ENCODE measurements at places on chromosomes 11 and 22. TPM values are rescaled to one million over a fixed set of nuclear protein-coding genes. Genes with fewer than 3 reads are reported as not detected.

The SYT9 gene
- not detected for total RNA-seq

The OR5D16 gene
- not detected for total RNA-seq

The PANX3 gene
- not detected for total RNA-seq

The SLC25A18 gene
- not detected for total RNA-seq

The ZP1 gene
- total RNA-seq = 0.18 TPM

The CALCA gene
- total RNA-seq = not detected

The RIC3 gene
- total RNA-seq = 3.4 TPM

The IGF2 gene
- total RNA-seq = 0.76 TPM

The SAA1 gene
- total RNA-seq = not detected

The OTOG gene
- total RNA-seq = not detected

The SCGB1C1 gene
- total RNA-seq = not detected

The OR4D5 gene
- total RNA-seq = not detected

The RTN4R gene
- 2.3 TPM for total RNA-seq

GRCh38 chr22:28002863-28003565, 84.0 kb upstream of the PITPNB start:
- no peak for DNase-seq

GRCh38 chr11:124610295-124610694, 933 bp upstream of the PANX3 start:
- no peak for DNase-seq

GRCh38 chr22:23787600-23787896, 782 bp downstream of the SMARCB1 start:
- no peak for DNase-seq

GRCh38 chr11:129234978-129235377, 42.9 kb upstream of the ARHGAP32 start:
- no peak for DNase-seq

GRCh38 chr11:62542750-62543567, 3.6 kb downstream of the AHNAK start:
- peak; percentile 80 for DNase-seq

GRCh38 chr11:128532572-128533091, 54.7 kb downstream of the ETS1 start:
- no peak for DNase-seq

- peak; percentile 80 for DNase-seq
Observed at GRCh38 chr11:126284829-126285228, 1.9 kb downstream of the TIRAP start.

DNA sequence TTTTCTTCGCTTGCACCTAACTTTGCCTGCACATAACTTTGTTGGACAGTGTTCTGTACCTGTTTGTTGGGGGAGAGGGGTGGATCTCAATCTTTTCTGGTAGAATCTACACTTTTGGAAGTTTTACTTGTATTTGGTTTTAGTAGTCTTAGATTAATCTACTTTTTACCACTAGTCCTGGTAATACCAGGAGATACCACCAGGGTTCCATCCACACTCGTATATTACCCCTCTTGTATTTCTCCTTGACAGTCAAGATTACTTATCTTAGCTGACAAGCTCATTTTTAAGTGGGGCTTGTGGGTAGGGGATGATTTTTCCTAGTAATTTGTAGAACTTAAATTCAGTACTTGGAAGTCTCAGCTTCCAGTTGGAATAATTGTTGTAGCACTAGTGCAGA, 37.3 kb upstream of the TECTA start:
- DNase-seq = no peak

- DNase-seq = no peak
Observed at GRCh38 chr22:22936915-22937656, 49.5 kb downstream of the IGLL5 start.

DNA sequence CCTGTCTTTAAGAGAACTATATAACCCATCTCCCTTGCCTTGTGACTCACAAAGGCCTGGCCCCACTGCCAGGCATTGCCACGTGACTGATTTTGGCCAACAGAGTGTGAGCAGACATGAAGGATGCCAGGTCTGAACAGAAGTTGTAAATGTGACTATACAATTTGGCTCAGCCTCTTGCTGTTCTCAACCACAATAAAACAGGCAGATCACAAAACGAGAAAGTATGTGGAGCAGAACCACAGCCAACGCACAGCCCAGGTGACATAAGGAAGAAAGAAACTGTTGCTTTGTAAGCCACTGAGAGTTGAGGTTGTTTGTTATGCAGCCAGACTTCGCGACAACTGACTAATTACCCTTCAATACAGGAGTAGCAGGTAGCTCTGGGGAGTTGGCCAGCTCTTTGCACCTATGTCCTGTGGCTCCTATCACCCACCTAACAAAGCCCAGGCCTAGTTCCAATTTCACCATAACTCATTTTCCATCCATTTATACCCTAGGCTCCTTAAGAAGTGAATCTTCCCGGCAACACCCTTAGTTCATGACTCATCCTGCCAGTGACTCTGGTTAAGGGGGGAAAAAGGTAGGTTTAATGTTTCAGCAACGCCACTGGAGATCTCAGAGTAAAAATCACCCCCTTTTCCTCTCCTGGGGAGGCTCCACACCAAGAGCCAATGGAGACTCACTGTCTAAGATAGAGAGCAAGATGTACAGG, 53.7 kb downstream of the GALNT18 start:
- no peak for DNase-seq

DNA sequence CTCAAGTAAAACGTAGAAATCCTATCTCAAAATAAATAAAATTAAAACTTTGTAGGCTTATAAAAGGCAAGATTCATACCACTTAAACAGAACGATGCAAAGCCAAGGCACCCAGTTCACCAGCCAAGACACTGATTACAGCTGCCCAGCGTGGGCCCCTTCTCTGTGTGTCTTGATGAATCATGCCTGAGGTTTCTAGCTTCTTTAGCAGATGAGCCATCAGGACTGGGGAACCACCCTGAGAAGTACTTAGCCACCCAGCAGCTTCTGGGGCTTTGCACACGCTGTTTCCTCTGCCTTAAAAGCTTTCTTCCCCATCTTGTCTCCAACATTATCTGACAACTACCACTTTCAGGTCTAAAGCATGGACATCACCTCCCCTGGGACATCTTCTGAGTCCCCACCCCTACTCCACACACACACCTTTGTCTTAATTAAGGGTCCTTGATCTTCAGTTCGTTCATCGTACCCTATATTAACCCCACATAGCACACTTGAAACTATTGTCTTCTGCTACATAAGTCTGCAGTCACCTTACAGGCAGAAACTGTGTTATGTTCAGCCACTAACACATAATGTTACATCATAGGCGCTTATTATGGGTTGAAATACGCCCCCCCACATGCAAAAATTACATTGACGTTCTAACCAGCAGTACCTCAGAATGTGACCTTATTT, 8.7 kb upstream of the LAYN start:
- DNase-seq = peak; percentile 58

GRCh38 chr11:20203831-20204230, 43.6 kb upstream of the DBX1 start:
- DNase-seq = no peak

DNA sequence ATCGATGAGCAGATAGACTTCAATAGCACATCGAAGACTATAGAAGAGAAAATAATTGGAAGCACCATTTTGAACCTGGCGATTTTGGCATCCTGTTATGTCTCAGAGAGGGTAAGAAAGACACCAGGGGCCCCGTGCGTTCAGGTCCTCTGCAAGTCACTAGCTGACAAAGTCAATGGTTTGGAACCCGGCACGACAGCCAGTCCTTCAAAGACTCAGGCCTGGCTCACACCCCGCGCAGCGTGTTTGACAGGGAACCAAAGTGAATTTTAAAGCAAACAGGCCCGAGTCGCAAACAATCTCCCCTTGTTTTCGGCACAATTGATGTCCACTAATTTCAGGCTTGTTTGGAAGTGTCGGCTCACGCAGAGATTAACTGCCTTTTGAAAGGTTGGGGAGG, 716.6 kb downstream of the BRD1 start:
- no peak for DNase-seq

GRCh38 chr22:28440592-28441390, 238.8 kb downstream of the TTC28 start:
- DNase-seq = no peak

DNA sequence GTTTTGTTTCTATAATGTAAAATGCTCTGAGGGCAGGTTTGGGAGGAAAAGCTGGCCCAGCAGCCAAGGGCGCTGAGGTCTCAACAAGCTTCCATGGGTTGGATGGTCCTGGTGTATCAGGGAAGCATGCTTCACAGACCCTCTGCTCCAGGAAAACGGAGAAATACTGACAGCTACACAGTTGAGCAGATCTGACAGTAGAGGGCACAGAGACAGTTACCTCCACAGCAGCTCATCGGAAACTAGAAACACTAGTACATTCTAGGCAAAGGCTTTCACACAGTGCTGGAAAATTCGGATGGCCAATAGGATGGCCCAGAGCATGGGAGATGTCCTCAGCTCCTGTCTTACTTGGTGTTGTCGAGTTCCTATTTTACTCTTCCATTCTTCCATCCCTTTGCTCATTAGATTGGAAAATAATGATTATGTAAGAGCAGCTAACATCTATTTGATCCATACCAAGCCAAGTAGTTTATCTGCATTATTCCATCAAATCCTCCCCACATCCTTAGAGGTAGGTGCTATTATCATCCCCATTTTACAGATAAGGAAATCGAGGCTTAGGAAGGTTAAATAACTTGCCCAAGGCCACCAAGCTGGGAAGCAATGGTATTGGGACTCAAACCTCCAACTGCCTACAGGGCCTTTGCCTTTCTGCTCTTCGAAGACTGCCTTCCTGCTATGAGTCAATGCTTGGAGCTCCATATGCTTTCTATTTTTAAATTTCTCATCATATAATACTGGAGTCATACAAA, 28.3 kb downstream of the LMO2 start:
- DNase-seq = no peak

DNA sequence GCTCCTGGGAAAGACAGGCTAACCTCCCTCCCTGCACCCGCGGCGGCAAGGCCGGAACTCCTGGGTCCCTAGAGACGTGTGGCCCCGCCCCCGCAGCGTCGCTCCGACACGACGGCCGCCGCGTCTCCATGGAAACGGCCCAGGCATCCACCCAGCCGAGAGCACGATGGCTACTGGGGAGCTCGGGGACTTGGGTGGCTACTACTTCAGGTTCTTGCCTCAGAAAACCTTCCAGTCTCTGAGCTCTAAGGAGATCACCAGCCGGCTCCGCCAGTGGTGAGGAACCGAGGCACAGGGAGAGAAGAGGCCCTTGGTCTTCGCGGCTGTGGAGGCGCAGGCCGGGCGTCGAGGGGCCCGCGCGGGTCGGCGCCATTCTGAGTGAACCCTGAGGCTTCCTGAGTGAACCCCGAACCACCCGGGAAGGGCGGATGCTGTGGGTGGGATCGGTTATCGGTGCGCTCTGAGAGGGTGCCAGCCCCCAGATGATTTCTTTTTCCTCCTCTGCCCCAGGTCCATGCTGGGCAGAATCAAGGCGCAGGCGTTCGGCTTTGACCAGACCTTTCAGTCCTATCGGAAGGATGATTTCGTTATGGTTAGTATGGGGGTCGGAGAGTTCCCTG, at the start of gene CFAP300:
TSS of gene CFAP300 (plus strand) at position 133 of the 620 bp plus-strand sequence. CDS start at position 167, 34 bp downstream.
- peak; percentile 57 for DNase-seq

GRCh38 chr22:29394931-29395581, 6.7 kb upstream of the AP1B1 start:
- peak; percentile 76 for DNase-seq

DNA sequence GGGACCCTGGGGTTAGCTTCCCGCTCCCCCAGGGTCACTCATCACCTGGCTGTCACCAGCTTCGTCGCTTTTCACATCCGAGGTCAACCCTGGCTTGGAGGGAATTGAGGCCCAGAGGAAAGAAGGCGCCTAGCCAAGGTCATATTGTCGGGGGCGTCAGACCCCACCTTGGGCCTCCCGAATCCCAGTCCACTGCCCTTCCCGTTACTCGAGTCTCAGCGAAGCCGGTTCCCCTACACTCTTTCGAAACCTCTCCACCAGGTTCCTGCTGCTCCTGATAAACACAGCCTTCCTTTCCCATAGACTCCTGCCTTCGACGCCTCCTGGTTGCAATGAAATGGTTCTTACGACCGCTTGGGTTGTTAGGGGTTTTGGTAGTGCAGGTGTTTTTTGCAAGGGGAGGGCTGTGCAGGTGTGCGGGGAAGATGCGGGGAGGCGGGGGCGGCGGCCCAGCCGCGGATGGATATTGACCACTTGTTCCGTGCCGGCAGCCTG, 642 bp downstream of the NAA40 start:
- DNase-seq = no peak

DNA sequence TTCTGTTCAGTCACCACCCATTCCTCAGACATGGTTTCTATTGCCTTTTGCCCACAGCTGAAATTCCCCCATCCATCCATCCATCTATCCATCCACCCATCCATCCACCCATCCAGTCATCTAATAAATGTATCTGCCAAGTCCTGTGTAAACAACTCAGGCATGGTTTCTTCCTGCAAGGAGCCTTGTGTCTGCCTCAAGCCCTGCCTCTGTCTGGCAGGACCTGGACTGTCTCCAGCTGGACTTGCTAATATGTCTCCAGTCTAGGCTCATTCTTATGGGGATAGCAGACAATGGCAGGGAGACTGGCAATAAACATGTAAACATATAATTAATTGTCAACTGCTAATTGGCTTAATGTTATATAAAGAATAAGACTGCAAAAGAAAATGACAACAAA, 64.7 kb upstream of the AMPD3 start:
- no peak for DNase-seq

DNA sequence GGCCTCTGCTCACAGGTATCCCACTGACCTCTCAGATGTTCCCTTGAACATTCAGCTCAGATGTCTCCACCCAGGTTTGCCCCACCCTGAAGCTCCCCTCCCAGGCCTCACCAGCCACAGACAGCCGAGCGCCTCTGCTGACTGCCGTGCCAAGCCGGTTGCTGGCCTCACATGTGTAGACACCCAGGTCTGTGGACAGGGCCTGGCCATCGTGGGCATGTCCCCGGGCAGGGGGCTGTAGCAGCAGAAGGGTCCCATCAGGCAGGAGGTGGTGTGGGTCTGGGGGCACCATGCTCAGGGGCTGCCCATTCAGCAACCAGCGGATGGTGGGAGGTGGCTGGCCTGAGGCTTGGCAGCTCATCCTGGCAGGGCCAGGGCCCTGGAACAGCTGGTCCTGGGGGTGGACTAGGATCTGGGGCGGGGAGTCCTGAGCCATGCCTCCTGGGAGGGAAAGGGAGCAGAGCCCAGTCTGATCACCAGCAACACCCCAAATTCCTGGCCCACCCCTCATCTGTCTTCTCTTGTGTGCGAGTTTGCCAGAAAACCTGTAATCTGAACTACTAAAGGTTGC, 759 bp downstream of the ROBO4 start:
- DNase-seq = peak; percentile 8

GRCh38 chr11:46296059-46296527, 18.6 kb downstream of the CREB3L1 start:
- no peak for DNase-seq
